ENCODE measurements at places on chromosomes 7 and 10.

DNA sequence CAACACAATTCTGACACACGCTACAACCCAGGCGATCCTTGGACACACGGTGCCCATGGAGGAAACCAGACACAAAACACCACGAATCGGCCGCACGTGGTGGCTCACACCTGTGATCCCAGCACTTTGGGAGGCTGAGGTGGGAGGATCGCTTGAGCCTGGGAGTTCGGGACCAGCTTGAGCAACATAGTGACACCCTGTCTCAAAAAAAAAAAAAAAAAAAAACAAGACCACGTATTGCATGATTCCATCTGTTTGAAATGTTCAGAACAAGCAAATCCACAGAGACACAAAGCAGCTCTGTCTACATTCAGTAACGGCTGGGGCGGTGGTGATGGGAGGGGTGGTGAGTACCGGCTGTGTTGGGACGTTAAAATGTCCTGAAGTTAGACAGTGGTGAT lies 25.2 kb downstream of the ADAP1 start:
- DNase-seq: no peak

DNA sequence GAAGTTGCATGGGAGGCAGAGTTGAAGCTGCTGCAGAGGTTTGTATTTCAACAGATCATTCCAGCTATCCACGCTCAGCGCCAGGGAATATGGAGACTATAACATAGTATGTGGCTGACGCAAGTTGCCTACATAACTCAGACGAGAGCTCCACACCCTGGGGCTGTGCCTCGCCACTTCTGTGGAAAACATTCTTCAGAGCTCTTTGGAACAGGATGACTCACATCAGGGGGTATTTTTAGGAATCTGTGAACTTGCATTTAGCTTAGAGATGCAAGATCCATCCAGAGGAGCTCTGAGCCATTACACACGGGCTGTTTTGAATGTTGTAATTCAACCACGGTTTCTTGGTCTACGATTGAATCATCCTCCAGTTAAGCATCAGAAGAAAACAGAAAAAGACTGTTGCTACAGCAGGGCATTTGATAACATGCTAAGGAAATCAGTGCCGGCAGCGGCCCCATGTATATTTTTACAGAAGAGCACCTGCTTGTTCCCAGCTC lies 481.5 kb upstream of the AKR1E2 start:
- DNase-seq: no peak

DNA sequence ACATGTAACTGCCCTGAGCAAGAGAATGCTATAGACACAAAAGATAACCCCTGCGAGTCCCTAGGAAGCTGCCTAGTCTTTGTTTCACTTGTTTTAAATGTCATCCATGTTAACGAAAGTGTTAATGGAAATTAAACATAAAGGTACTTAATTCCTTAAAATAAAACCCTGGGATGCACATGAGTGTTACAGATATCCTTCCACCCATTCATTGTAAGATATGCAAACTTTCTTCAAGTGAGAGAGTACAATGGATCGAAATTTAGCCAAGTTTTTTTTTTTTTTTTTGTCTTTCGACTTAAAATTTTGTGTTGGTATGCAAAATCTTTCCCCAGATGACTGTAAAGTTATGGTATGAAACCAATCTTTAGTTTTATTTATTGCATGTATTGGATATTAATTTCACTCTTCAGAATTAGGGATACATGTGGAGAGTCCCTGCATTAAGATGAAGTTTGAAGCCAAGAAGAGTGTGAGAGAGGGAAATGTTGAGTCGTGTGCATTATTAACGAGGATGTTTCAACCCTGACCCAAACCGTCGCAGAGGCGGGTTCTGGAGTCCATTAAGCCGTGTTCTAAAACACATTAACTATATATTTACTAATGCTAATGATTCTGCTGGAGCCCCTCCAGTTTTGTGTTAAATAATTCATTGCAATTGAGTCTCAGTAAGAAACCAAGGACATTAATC lies 1.6 kb downstream of the CDK14 start:
- no peak for DNase-seq

GRCh38 chr7:30879139-30880124 lies 32.2 kb upstream of the AQP1 start:
- DNase-seq: no peak

DNA sequence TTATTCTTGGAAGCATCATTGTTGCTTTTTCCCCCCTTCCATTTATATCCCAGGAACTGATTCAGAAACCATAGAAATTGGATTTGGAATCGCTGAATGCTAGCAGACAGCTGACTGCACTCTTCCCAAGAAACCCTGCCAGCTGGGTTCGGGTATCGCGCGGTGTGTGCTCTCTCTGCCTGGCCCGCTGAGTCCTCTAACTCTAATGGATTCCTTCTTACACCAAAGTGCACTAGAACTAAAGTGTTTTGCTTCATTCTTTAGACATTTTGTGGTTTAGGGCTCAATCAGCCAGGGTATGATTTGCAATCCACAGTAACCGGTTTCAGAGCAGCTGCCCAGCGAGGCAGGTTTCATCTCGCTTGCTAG lies 92.2 kb downstream of the EGFR start:
- no peak for DNase-seq

DNA sequence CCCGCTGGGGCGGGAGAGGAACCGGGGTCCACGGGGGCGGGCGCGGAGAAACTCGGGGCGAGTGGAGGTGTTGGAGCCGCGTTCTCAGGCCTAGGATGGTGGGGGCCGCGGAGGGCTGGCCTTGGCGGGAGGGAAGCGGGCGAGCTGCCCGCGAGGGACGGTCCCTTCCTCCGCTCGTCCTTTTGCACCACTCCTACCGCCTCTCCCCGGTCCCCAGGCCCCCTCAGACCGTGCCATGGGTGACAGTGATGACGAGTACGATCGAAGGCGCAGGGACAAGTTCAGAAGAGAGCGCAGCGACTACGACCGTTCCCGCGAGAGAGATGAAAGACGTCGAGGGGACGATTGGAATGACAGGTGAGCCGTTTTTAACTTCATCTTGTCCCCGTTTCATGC lies 451 bp downstream of the SRRT start:
- no peak for DNase-seq

DNA sequence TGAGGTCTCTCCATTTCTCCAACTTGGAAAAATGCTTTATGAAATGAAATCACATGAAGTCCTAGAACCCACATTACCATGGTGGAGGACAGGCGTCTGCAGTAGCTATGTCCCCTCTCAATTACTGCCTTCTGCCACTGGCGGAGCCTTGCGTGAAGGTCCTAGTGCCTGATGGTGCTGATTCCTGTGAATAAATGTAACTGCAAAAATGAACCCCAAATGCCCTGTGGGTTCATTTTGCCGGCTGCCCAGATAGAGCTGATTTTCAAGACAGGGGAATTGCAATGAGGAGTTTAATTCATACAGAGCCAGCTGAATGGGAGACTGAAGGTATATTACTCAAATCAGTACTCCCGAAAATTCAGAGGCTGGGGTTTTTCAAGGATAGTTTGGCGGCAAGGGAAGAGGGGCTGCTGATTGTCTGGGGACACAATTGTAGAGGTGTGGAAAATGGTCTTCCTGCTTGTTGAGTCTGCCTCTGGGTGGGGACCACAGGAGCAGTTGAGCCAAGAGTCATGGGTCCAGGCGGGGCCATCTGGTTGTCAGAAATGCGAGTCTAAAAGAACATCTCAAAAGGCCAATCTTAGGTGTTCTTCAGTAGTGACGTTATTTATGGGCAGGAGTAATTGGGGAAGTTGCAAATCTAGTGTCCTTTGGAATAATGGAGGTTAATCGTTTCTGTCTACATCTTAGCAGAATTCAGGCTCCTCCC lies 13.5 kb downstream of the PRF1 start:
- DNase-seq: no peak

DNA sequence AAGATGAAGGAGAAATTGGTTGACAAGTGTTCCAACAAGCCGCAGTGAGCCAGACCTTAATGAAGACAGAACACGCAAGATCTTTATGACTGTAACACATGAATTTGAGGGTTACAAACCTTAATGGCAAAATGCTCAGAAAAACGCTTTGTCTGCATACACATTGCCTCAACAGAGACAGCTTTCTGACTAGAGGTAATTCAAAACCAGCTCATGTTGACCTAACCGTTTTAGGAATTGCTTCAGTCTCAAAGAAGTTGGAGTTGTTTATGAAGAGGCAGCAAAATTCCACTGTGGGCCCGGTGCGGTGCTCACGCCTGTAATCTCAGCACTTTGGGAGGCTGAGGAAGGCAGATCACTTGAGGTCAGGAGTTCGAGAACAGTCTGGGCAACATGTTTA lies 2.2 kb upstream of the GTF2I start:
- DNase-seq: no peak

DNA sequence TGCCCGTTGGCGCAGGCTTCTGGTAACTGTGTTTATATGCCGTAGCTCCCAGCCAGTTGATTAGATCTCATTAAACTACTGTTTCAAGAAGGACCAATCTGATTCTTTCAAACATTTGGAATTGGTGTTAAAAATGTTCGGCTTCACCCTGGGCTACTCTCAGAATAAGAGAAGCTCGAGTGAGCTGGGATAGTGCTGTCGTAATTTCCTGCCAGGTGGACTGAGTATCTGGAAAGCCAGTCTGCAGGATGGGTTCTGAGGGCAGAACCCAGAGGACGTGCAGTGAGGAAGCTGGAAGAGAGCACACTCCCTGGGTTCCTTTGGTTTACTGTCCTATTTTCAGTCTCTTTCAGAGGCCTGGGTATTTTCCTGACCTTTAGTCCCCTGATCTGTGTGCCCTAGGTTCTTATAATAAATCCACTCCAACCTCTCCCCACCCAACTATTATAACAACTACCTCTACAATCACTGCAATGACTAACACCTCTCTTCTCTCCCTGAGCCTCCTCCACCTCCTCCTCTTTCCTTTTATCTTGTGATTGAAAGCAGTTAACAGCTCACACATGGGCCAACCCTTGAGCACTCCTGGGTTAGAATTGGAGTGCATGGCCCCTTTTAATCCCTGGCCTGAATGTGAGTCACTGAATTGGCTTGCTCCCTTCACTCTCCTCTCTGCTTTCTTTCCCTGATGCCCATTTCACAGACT lies 63.0 kb downstream of the AOAH start:
- DNase-seq: no peak

DNA sequence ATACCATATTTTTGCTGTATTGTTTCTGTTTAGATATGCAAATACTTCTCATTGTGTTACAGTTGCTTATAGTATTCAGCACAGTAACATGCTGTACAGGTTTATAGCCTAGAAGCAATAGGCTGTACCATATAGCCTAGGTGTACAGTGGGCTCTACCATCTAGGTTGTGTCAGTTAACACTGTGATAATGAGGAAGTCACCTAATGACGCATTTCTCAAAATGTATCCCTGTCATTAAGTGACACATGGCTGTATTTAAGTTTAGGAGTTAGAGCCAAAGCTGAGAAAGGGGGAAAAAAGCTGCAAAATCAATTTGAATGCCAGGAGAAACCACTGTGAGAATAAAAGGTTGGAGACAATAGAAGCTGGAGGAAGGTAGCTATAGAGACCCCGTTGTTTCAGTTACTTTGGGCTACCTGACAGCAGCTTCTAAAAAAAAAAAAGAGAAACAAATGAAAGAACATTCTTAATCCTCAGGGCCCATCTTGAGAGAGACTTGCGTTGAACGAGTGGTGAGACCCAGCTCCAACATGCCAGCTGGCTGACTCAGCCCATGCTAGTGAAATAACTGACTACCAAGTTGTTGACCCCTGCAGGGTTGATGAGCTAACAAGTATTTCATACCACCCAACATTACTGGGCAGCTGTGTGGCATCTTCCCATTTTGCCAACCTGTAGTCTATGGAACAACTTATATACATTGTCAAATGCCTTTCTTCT lies 8.7 kb downstream of the STARD3NL start:
- no peak for DNase-seq

DNA sequence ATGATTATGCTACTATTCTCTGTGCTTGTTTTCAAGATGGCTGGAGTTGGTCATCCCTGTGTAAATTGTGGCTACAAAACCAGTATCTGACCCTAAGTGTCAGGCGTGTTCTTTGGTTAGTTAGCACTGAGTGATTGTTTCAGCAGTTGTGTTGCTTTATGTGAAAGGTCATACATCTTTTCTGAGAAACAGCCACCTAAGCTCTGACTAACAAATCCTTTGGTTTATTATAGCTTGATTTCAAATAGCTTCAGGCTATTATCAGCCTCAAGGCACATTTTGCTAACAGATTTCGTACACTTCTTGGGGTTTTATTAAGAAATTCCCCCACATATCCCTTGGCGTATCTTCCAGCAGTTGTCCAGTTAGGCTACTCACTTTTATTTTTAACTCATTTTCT lies 4.8 kb upstream of the ADRB1 start:
- no peak for DNase-seq

- DNase-seq: no peak
Measured at GRCh38 chr10:14380746-14381145, 50.0 kb upstream of the FRMD4A start.

DNA sequence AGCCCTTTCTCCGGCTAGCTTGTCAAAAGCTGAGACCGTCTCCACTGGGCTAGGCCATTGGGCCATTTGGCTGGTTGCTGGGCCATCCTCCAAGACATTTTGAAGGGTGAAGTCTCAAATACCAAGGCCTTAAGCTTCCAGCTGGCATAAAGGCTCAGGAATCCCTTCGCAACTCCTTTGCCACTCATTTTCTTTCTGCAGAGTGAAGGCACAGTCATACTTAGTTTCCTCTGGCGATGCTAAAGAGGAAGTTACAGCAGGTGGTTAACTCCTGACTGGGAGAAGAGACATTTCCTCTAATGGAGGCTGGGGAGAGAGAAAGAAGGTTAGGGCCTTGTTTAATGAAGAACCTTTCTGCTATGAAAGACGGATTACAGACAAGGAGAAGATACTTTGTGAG lies 4.8 kb upstream of the REPIN1 start:
- DNase-seq: no peak

DNA sequence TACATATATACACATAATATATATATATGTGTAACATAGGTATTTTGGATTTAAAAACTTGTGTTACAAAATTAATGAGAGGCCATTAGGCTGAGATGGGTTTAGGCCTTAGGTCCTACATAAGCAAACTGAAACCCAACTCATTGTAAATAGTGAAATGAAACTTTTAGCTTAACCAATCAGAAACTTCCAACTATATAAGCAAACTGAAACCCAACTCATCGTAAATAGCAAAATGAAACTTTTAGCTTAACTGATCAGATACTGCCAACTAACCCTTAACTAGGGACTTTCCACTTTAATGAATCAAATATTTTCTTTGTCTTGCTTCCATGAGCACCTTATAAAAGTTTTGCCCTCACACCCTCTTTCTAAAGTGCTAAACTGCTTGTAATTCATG lies 17.3 kb upstream of the SAMD9L start:
- no peak for DNase-seq

DNA sequence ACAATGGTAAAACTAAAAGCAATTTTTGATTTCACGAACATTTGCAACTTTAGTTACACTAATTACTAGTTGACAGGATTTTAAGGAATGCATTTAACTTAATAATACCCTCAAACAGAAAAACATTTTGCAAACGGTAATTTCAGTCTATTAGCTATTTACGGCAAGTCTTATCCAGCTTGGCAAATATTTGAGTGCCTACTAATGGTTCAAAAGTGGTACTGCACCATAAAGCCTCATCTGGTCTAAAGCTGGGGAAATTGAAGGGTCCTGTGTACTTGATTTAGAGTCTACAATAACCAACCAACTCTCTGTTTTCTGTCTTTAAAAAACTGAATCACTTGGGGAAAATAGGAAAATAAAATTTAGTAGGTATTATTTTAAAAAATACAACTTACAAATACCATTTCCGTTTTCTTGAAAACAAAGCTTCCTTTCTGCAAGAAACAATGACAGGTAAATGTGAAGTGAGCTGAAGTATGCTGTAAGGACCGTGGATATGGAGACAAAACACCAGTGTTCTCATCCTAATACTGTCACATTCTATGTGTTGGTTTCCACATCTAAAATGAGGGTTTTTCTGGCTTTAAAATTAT lies 142.3 kb downstream of the VPS50 start:
- DNase-seq: no peak
